CD8-positive, alpha-beta memory T cell (primary cell): ENCODE measurements at places on chromosomes 6 and 20. TPM values are rescaled to one million over a fixed set of nuclear protein-coding genes. Genes with fewer than 3 reads are reported as not detected.
A peak's percentile ranks its signal among the peaks of the same experiment; 100 is the strongest.

ATF6B gene
- total RNA-seq: 74.4 TPM

TUBB2B gene
- 0.13 TPM for total RNA-seq

LY6G6F gene
- total RNA-seq: not detected

GRCh38 chr6:169726049-169726400 lies 1.7 kb upstream of the PHF10 start:
- DNase-seq: no peak
- H3K27ac ChIP-seq: no peak overlapping the region
- H3K4me1 ChIP-seq: peaks cover 26% of the 10 kb centered on the region
- no peaks in the 10 kb centered on the region for H3K36me3 ChIP-seq

DNA sequence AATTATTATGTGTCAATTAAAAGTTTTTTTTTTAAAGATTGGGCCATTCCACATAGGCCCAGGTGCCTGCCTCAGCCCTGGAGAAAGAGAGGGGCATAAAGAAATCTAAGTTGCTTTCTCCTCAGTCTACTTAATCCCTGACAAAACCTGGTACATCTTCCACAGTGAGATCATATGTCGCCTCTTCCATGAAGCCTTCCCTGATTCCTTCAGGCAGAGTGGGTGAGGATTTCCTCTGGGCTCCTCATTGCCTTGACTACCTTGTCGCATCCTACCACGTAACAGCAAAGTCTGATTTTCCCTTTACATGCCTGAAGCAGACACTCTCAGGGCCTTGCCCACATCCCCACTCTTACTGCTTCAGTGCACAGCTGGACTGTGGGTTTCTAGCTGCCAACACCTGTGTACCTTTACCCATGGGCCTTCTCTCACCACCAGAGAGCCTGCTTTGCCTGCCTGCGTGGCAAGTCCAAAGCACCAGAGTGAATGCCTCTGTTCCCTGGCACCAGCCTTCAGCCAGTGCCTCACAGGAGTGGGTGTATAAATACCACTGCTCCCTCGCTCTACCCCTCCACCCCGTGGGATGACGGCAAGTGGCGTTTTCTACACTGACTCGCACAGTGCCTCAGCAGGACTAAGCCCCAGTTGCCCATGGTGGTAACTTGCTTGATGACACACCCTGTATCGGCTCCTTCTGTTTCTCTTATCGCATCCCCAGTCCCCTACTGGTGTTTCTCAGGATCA lies 68.0 kb downstream of the EYA2 start:
- no peaks in the 10 kb centered on the region for H3K27me3 ChIP-seq
- H3K4me3 ChIP-seq: no peak overlapping the region
- no peaks in the 10 kb centered on the region for H3K36me3 ChIP-seq
- no peak for DNase-seq
- H3K27ac ChIP-seq: no peak overlapping the region
- no peaks in the 10 kb centered on the region for H3K4me1 ChIP-seq

DNA sequence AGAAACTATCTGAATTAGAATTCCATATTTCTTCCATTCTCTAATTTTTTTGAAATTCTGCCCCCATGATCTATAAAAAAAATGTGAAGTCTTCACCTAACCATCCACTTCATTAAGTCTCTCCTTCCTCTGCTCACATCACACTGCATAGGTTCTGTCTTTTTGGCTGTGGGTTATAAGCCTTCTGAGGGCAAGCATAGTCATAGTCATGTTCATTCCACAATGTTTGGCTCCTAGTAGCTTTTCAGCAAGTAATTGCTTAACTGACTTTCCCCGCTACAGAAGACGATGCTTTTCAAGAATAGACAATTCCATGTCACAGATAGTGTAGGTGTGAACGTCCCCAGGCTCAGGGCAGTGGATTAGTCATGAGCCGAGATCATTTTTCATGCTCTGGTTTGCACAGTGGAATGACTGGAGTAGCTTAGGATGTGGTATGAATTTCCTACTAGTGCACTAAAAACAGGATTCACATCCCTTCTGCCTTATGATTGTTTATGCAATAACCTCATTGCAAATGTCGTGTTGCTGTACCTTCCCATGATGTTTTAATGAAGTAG lies 29.1 kb downstream of the WRNIP1 start:
- H3K4me3 ChIP-seq: no peak overlapping the region
- H3K4me1 ChIP-seq: peaks cover 23% of the 10 kb centered on the region
- no peak for DNase-seq
- H3K36me3 ChIP-seq: no peaks in the 10 kb centered on the region
- H3K27ac ChIP-seq: no peak overlapping the region
- no peaks in the 10 kb centered on the region for H3K27me3 ChIP-seq

DNA sequence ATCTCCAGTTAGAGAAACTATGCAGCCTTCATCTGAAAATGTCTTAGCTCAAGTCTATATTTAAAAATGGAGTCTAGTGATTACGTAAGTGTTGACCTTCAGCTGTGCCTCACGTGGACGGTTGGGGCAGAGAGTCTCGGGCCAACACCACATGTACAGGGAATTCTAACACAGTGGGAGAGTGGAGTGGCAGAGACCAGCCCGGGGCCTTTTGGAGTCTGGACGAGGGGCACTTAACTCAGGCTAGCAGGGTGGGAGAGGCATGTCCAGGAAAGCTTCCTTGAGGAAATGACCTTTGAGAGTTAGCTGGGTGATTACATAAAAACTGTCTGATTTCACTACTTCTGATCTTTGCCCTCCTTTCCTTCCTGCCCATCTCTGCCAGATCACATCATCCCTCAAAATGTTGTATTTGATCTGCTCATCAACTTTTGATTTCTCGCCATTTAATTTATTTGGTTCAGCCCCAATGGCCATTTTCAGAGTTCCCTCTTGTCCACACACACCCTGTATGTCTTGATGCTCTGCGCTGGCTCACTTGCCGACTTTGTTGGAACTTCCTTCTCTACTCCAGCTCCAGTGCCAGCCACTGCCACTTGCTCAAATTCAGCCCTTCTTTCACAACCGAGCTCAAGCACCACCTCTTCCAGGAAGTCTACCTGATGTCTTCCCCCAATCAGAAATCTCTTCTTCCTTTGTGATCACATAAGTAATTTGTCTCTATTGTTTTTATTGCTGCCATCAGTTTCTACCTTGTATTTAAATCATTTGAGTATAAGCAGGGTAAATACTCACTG lies 2.6 kb downstream of the ARMC2 start:
- peaks cover 5% of the 10 kb centered on the region for H3K36me3 ChIP-seq
- H3K4me1 ChIP-seq: peaks cover 7% of the 10 kb centered on the region
- no peaks in the 10 kb centered on the region for H3K27me3 ChIP-seq

- no peaks in the 10 kb centered on the region for H3K36me3 ChIP-seq
- no peak overlapping the region for H3K4me3 ChIP-seq
- no peaks in the 10 kb centered on the region for H3K4me1 ChIP-seq
- no peak for DNase-seq
- no peak overlapping the region for H3K27ac ChIP-seq
- no peaks in the 10 kb centered on the region for H3K27me3 ChIP-seq
These were observed 59.4 kb upstream of the SCP2D1 start for GRCh38 chr20:18754030-18754652.

DNA sequence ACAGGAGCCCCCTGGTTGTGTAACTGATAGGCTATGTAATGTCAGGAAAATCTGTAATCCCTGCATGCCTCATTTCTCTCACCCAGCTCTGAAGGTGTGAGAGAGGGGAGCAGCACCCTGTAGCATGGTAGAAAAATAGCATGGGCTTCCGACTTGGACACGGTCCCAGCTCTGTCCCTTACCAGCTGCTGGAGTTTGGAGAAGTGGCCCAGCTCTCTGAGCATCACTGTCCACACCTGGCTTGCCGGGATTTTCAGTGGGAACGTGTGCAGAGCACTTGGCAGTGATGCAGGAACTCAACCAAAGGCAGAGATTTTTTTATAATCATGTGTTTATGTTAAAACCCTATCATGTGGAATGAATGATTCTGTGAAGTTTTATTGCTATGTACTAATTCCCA lies 34.6 kb downstream of the STK35 start:
- no peak for DNase-seq
- no peaks in the 10 kb centered on the region for H3K27me3 ChIP-seq
- H3K4me3 ChIP-seq: no peak overlapping the region
- H3K27ac ChIP-seq: no peak overlapping the region

DNA sequence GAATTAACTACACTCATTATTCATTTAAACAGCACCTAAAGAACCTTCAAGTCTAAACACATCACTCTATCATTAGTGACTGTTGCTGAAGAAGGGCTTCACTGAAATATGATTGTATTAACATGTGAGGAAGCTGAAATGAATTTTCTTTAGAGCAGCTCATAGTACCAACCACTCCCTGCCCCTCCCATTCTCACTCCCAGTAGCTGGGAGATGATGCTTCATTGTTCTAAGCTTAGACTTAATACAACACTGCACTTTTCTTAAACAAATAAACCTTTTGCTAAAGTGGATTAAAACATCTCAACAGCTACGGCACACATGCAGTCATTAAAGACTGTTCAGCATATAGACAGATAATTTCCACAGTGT lies 63.1 kb downstream of the ATXN1 start:
- H3K27me3 ChIP-seq: no peaks in the 10 kb centered on the region
- no peaks in the 10 kb centered on the region for H3K36me3 ChIP-seq
- H3K4me1 ChIP-seq: peaks cover 37% of the 10 kb centered on the region
- peak overlapping the region; percentile 22 for H3K4me3 ChIP-seq
- H3K27ac ChIP-seq: peak overlapping the region; percentile 86
- DNase-seq: no peak

DNA sequence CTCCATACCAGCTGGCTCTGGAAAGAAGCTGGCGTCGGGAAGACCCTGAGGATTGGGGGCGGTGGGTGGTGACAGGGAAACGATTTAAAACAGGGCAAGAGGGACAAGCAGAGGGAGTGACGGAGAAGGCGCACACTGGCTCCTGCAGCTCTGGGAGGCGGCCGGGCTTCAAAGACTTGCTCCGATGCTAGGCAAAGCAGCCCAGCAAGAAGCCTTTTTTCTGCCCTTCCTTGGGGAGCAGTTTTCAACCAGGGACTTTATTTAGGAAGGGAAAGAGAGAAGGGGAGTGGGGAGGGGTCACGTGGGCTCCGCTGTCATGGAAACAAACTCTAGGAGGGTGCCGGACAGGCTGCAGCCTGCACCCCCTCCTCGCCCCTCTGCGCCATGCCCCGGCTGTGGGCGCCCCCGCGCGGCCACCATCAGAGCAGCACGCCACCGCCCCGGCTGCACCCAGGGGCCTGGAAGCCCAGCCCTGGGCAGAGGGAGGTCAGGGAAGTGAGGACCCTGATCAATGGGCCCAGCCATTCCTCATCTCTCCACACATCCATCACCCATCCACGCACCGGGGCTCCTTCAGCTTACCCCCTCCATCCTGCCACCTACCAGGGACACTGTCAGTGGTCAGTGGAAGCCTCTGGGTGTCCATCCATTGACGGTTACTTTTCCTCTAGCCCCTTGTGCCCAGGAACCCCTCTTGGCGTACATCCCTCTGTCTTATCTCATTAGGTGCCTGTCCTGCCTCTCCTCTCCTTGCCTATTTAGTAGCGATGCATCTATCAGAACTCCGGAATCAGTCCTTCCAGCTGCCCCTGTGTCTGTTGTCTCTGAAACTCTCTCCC lies 66.6 kb upstream of the CCDC167 start:
- H3K4me1 ChIP-seq: peaks cover 9% of the 10 kb centered on the region
- DNase-seq: peak; percentile 62
- no peak overlapping the region for H3K27ac ChIP-seq
- H3K4me3 ChIP-seq: peak overlapping the region; percentile 27
- H3K27me3 ChIP-seq: no peaks in the 10 kb centered on the region
- H3K36me3 ChIP-seq: no peaks in the 10 kb centered on the region

- no peak overlapping the region for H3K27ac ChIP-seq
- H3K27me3 ChIP-seq: no peaks in the 10 kb centered on the region
- H3K4me1 ChIP-seq: peaks cover 9% of the 10 kb centered on the region
- no peak overlapping the region for H3K4me3 ChIP-seq
- peaks cover 51% of the 10 kb centered on the region for H3K36me3 ChIP-seq
These were observed 12.1 kb downstream of the SSR1 start for GRCh38 chr6:7300926-7301325.
